OCI-LY7 (cell line): ENCODE measurements at places on chromosomes 12 and 14.

GRCh38 chr12:75720812-75721641 lies 209.6 kb upstream of the KRR1 start:
- no peak for DNase-seq

- DNase-seq, result no peak
Measured at GRCh38 chr12:51889216-51890132, 1.6 kb downstream of the ANKRD33 start.

GRCh38 chr12:48001505-48002413 lies 2.5 kb downstream of the COL2A1 start:
- no peak for DNase-seq

DNA sequence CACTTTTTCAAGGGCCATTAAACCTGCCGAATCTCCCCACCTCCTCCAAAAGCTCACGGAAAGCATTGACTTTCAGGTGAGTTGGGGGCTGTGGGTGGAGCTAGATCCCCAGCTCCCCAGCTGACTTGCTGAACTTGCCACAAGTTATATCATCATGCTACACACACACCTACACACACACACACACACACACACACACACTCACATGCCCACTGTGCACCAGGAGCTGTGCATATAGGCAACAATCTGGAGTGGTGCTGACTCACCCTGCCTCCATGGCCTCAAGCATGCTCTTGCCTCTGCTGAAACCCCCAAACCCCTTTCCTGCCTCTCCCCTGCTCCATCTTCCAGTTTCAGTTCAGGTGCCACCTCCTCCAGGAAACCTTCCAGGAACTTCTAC lies 26.1 kb downstream of the SERPINA3 start:
- DNase-seq, result no peak

DNA sequence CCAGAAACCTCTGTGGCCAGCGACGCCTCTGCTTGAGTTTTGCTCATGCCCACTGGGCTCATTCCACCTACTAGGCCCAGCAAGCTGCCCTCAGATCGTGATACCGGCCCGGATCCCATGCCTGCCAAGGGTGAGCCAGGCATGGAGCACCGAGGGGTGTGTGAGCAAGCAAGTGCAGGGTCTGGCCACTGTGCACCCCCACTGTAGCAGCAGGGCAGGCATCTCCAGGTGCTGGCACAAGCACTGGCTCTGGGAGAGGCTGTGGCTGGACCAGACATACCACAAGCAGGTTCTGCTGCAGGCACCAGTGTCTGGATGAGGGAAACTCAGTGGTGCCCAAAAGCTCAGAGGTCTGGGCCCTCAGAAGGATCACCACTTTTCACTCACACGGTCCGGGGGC lies 20.6 kb downstream of the FAM186A start:
- DNase-seq, result no peak

- no peak for DNase-seq
Measured at GRCh38 chr12:79725987-79726386, 35.2 kb upstream of the PAWR start.

DNA sequence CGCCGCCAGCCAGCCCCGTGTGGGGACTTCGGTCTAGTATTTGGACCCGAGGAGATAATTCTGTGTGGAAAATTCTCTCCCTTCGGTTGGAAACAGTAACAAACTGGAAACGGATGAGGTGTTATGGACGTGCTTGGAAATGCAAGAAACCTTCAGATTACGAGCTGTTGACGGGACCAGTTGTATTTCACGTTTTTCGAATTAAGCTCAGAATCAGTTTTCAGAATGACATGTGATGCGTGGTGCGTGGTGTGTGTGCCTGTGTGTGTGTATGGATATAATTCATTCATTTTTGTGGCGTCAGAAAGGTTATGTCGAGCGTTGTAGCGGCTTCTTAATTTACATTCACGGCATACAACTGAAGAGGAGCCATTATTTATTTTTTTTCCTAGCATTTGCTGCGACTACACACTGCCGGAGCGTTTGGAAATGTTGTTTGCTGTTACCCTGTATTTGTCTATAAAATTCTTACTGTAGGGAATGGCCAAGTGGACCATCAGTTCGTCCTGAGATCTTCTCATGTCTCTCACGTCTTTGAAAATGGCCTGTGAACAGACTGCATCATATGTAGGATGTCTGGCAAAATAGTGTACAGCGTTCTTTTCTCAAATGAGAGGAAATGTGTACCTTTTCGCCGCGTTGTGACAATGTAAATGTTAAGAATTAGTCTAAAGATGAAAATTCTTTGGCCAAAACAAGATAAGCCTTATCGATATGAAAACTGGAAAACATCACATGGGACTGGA lies 1.3 kb downstream of the TRAF3 start:
- no peak for DNase-seq

- DNase-seq, result no peak
Measured at GRCh38 chr12:13812168-13812567, 169.2 kb downstream of the GRIN2B start.

- DNase-seq, result no peak
Measured at GRCh38 chr12:57215668-57216013, 953 bp upstream of the NXPH4 start.

DNA sequence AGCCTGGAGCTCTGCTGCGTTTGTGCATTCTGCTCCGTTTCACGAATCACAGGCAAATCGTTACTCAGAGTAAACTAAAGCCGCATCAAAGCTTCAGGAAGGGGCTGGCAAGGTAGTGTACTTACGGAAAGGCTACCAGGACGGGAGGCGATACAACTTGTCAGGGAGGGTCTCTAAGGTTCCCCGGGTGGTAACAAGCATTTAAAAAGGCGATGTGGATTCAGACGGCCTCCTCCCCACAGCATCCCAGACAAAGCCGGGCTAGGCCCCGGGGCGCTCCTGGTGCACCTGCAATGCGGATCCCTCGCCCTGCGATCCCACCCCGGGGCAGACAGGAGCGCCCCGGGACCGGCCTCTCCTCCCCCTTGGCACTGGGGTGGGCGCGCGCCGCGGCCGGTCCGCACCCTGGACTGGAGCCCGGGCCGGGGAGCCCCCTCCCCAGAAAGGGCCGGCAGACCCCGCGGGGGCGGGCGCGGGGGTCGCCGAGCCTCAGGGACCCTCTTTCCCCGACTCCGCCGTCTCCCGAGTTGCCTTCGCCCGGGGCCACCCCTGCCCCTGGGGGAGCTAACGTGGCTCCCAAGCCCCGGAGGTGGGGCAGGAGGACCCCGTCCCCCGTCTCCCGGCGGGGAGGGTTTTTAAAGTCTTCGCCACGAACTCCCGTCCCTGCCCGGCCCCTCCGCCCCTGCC lies 718 bp downstream of the CCDC92 start:
- peak; percentile 37 for DNase-seq
